ENCODE measurements at places on chromosomes 5 and 9.

GRCh38 chr5:72662305-72662704, 154.2 kb upstream of the TNPO1 start:
- DNase-seq: no peak

DNA sequence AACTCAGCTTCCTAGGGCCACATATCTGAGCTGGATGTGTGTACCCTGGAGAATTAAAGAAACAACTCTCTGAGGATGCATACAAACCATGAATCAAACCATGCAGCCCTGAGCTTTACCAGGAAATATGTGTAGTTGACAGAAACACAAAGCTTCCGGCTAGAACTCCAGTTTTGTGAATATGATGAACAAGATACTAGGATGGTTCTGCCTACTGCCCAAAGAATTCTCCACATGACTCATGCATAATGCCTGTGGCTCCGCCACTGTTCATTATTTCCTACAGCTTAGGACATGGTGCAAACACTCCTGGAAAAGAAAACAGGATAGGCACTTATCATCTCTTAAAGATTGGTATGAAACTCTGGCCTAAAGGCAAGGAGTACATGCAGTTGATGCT, 343.4 kb downstream of the DNAH5 start:
- no peak for DNase-seq

DNA sequence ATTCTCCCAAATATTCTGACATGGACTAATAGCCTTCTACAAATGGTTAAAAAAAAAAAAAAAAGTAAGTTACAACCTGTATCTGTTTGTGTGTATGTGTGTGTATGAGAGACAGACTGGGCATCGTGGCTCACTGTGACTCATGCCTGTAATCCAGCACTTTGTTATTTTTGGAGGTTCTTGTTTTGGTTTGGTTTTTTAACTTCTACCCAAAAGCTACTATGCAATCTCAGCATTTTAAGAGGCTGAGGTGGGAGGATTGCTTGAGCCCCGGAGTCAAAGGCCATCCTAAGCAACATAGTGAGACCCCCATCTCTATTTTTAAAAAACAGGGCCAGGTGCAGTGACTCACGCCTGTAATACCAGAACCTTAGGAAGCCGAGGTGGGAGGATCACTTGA, 17.6 kb upstream of the HAVCR1 start:
- no peak for DNase-seq

DNA sequence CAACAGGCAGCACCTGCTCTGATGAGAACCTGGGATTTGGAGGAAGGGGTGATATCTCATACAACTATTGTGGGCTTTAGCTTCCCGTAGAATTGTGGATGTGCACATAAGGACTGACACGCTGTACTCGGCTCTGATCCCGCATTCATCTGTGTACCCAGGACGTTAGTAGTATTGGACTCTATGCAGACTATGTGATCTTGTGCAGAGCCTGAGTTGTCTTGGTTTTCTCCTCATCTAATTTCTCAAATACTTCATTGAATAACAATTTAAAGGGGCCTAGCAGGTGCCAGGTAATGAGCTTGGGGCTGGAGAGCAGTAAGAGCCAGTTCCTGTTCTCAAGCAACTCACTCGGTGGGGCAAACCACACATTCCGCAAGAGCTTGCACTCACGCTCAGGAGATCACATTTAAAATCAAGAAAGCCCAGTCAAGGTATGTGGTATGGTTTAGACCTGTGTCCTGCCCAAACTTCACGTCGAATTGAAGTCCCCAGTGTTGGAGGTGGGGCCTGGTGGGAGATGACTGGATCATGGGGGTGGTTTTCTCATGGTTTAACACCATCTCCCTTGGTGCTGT, 14.8 kb downstream of the C5orf15 start:
- no peak for DNase-seq

DNA sequence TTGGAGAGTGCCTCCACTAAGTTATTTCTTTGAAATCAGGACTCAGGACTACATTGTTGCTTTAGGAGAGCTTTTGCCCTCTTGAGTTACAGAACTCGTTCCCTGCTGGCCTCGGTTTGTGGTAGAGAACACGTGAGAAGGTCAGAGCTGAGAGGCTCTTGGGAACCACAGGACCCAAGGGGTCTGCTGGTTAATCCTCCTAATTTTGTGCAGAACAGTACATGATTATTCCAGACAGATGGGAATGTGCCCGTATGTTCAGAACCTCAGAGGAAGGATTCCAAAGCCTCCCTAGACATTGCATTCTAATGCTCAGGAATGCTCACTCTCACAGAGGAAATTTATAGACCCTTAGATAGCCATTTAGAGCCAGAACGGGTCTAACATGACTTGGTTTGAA, 25.2 kb upstream of the BASP1 start:
- DNase-seq: no peak

DNA sequence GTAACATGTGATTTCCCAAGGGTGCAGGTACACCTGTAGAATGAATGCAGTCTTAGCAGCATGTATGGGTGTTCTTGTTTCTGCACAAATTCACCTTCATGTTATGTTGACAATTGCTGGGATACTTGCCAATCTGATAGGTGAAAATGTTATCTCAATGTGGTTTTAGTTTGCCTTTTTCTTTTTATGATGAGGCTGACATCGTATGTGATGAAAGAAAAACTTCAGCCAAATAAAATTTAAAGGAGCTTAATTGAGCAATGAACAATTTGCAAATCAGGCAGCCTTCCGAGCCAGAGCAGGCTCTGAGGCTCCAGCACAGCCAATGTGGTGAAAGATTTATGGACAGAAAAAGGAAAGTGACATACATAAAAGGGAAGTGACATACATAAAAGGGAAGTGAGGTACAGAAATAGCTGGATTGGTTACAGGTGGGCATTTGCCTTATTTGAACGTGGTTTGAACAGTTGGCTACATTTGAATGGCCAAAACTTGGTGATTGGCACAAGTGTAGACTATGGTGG, 10.5 kb downstream of the TAL2 start:
- DNase-seq: no peak

DNA sequence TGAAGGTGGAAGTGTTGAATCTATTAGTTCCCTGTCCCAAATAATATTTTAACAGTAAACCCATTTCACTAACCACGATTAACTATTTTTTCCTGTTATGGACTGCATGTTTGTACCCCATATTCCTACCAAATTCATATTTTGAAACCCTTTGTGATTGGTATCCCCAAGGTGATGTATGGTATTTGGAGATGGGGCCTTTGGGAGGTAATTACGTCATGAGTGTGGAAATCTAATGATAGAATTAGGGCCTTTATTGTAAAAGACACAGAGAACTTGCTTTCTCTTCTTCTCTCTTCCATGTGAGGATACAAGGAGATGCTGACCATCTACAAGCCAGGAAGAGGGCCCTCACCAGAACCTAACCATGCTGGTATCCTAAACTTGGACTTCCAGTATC, 744.7 kb downstream of the DTWD2 start:
- no peak for DNase-seq

GRCh38 chr9:117096138-117096537, 318.7 kb downstream of the ASTN2 start:
- no peak for DNase-seq

DNA sequence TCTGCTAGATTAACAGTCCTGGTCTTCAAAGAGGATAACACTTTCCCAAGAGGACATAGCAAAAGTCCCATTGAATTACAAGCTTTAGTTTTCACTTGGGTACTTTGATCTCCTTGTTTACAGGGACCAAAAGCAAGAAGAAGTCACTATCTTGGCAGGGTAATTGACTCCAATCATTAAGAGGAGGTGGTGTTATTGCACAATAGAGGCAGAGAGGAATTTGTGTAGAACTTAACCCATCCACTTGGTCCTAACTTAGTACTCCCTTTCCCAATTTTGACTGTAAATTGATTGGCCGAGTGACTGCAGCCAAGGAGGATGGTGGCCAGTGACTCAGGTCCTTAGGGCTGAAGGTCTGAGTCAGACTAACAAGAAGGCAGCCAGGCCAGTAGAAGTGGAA, 9.3 kb upstream of the TRPC7 start:
- DNase-seq: no peak

DNA sequence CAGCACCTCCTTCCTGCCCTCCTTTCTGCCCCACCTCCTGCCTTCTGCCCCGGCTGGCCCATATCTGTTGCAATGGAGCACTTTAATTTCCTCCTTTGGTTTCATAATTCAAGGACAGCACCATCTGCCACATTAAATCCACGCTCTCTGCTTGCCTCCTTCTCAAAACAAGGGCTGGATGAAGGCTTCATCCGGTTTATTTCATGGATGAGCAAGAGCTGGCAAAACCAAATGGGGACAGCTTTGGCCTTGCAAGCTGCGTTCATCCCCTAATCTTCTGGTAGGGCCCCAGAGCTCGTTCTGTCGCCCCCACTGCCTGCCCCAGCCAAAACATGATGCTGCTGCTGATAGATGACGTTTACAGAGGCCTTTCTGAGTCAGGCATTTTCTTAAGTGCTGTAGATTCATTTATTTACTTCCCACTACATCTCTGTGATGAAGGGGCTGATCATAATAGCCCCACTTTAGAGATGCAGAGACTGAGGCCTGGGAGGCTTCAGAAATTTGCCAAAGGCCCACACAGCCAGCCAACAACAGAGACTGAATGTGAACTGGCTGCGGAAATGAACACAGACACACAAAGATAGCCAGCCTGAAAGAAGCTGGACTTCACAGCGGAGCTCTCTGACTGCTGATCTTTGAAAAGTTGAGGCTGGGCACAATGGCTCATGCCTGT, 115.6 kb upstream of the CPEB4 start:
- DNase-seq: no peak

- no peak for DNase-seq
Measured at GRCh38 chr9:2093920-2094597, 78.9 kb downstream of the SMARCA2 start.

DNA sequence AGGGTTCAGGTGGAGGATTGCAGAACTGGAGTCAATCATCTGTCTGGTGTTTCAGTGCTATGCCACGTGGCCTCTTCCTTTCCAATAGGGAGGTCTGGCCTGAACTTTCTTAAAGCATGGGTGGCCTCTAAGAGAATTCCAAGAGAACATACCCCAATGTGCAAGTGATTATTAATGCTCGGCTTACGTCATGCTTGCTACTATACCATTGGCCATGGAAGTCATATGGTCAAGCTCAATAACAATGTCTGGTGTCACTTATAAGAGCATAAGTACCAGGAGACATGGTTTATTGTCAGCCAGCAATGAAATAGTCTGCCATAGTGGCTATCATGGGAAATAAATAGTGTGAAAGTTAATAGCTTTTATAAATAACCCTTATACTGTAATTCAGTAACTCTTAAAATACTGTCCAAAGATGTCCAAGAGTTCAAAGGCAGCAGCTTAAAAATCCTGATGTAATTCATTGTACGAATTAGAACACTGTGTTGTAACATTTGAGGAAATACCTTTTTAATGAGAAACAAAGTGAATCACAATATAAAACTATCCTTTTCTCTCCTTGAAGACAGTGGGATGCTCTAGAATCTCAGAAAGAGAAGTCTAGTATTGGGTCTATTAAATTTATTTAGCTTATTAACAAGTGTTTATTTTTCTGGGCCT, 355.4 kb upstream of the PRR16 start:
- DNase-seq: no peak

GRCh38 chr9:125767349-125767748, 20.2 kb downstream of the PBX3 start:
- no peak for DNase-seq

DNA sequence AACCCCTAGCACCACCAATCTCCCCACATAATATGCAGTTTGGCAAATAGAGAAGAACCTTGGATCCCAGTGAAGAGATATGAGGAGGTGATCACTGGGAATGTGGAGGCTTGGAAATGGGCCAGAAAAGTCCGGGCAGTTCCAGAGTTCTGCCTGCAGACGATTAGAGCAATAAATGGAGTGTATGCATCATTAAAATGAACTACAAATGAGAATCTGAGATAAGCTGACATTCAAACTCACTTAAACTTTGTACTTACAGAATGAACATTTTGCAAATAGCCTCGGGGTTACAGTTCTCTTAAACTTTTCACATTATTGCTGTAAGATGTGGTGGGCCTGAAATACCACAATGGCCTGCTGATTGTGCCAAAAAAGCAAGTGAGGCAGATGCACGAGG, 23.0 kb upstream of the LHFPL2 start:
- no peak for DNase-seq

DNA sequence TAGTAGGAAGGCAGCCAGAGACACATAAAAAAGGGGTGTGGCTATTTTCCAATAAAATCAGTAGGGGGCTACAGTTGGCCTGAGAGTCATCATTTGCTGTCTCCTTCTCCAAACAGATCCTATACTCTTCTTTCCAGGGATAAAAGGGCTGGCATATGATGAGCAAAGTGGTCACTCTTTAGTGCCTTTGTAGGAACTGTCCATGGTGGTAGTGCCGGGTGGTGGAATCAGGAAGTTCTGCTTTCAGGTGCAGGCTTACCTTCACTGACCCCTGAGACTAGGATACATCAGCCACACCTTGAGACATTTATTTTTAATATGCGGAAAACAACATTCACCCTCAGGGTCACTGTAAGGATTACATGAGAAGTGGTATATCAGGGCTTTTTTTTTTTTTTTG, 80.8 kb downstream of the ASTN2 start:
- DNase-seq: no peak

GRCh38 chr5:84623019-84623418, 238.3 kb upstream of the EDIL3 start:
- no peak for DNase-seq

GRCh38 chr5:159915904-159916840, at the start of gene ADRA1B:
Gene ADRA1B (plus strand): TSS chr5:159916482. CDS start chr5:159916906, 424 bp downstream.
- peak; percentile 57 for DNase-seq

GRCh38 chr9:85702726-85703289, 38.9 kb downstream of the AGTPBP1 start:
- no peak for DNase-seq

DNA sequence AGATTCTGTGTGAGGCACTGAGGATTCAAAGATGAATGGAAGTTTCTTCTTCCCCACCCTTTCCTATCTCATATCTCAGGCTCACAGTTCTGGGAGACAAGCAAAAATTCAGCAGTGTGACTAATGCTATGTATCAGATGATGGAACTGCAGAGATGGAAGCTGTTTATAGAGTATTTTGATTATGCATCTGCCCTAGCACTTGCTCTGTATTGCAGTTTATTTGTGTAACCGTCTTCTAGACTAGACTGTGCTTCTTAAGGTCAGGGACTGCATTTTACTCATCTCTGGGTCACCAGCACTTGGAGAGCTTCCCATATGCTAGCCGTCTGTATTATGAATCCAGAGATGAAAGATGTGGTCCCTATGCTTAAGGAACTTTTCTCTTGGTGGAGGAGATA, 12.6 kb downstream of the CAVIN4 start:
- no peak for DNase-seq

Data from stimulated activated CD4-positive, alpha-beta T cell treated with anti-CD3 and anti-CD28 coated beads, TNF-alpha, amount 100 ng/mL, for 24 hours (primary cell).